ENCODE measurements at places on chromosomes 16 and 17.

DNA sequence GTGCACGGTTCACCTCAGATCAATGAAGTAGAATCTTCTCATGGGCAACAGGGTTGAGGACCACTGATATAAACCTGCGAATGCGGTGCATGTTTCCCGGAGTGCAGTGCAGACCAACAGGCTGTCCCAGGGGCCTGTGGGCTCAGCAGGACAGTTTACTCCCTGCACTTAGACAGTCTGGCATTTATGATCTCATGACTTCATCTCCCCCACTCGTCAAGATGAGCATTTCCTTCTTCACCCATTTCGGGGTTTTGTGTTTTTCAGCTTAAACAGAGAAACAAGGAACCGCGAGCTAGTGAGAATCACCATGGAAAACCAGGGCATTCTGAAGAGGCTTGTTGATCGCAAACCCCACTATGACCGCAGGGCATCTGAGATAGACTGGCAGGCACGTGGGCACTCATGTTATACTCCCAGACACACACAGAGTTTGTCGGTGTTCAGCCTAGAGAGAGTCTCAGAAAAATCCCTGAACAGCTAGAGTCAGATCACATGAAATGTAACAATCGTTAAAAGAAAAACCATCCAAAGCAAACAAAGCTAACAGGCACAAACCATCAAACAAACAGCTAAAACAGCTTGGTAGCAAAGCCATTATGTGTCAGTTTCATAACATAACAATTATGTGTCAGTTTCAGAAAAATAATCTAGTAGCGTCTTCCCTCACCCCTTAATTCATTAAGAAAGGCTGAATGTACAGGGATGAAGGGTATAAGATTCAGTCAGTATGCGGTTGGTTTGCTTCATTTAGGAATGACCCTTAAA is 2.9 kb downstream of the CFAP97D1 start:
- no peak for DNase-seq

- no peak for DNase-seq
Observed at GRCh38 chr16:14354561-14355351, 275.3 kb downstream of the PARN start.

DNA sequence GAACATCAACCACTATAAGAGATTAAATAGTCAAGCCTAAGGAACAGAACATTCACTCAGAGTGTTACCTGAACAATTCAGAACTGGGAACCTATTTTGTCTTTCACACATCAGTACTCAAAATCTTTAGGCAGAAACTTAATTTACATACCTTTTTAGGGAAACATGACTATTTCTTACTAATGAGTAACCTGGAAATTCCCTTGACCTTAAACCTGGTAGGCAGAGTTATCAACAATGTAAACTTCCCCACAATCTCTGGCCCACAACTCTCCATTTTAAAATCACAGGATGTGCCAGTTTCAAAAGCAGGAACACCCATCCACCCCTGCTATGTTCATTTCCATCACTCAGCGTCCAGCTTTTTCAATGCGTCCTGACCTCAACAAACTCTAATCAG is 132.9 kb upstream of the ANKFN1 start:
- no peak for DNase-seq

DNA sequence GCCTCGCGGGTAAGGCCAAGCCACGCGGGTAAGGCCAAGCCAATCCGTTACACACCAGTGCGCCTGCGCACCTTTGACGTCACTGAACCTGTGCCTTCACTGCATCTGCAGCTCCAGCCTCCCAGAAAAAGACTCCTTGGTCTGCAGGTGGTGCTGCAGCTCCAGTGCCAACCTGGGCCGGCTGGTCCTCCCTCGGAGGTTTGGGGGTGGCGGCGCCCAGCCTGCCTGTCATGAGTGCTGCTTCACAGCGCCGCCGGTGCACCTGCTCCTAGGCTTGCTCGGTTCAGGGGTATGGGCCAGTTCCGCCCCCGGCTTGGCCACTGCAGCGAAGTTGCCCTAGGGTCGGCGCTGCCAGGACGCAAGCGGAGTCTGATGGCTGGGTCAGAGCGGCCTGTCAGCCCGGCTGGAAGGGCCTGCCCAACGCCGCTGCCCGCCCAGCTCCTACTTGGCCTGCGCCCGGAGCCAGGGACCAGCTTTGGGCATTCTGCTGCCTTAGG is 146.6 kb downstream of the USP22 start:
- no peak for DNase-seq

DNA sequence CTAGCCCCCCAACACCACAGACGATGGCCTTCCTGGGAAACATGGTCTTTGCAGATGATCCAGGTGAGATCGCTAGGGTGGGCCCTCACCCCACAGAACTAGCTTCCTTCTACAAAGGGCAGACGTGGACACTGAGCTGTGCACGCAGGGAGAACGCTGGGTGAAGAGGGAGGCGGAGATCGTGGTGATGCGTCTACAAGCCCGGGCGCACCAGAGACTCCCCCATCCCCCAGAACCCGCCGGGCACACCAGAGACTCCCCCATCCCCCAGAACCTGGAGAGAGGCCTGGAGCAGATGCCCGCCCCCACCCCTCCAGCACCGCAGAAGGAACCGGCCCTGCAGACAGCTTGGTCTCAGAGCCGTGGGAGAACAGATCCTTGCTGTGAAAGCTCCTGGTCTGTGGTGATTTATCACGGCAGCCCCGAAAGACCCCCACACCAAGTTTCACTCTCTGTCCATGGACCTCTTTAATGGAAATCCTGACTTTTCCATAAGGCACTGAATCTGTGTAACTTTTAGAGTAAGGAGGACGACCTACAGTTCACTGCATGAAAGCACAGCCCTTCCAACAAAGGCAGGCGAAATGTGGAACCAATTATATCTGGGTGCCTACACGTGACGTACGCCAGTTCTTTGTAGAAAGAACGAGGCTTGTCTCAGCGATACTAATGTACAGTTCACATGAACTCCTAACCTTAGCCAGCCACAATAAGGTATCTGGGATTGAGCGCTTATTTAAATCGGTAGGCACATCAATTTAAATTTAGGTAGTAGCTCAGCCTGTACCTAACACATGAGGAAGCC is 88.5 kb downstream of the ANKRD11 start:
- DNase-seq: no peak

- no peak for DNase-seq
Observed at GRCh38 chr17:49471089-49471683, 23.9 kb upstream of the NGFR start.

- DNase-seq: no peak
Observed at GRCh38 chr16:55376045-55376444, 52.0 kb downstream of the IRX6 start.

- no peak for DNase-seq
Observed at GRCh38 chr16:74580833-74581232, 26.1 kb downstream of the GLG1 start.

DNA sequence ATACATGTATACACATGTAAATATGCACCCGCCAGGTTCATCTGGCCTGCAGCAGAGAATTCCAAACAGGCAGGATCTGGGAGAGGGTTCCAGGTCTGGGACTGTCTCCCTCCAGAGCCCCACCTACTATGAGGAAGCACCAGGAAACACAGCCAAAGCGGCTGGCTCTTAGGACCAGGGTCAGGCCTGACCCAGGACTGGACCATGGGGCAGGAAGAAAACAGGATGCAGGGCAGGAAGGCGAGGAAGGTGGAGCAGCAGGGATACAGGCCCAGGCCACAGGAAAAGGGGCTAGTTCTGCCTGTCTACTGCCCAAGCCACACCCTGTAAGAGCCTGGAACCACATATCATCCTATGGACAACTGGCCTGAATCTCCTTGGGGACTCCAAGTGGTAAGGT is 2.2 kb downstream of the HID1 start:
- DNase-seq: no peak

GRCh38 chr17:6054372-6054771 is 15.8 kb upstream of the WSCD1 start:
- DNase-seq: no peak

- DNase-seq: no peak
Observed at GRCh38 chr16:88927010-88927409, 50.0 kb downstream of the CBFA2T3 start.

DNA sequence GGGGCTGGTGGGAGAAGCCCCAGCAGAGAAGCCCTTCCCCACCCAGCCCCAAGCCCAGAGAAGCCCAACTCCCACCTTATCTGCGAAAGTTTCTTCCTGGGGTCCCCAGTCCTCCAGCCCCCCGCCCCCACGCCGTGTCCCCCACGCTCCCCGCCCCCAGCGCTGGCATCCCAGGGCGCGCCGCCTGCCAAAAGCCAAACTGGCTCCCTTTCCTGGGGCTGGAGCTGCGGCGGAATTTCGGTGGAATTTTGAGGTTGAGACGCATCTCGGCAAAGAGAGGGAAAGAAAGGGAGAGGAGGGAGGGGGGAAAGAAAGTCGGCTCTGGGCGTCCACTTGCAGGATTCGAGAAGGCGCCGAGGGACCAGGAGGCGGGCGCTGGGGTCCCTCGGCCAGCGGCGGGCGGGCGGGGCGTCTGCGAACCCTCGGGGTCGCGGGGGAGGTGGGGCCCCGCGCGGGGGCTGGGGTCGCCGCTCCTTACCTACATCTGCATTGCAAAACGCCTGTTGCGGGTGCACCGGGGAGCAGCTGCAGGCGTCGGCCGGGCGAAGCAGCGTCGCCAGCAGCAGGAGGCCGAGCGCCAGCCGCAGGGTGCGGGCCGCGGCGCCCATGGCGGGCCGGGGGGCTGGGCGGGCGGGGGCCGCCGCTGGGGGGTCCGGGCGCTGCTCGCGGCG is 571 bp downstream of the TIMP2 start:
- no peak for DNase-seq

DNA sequence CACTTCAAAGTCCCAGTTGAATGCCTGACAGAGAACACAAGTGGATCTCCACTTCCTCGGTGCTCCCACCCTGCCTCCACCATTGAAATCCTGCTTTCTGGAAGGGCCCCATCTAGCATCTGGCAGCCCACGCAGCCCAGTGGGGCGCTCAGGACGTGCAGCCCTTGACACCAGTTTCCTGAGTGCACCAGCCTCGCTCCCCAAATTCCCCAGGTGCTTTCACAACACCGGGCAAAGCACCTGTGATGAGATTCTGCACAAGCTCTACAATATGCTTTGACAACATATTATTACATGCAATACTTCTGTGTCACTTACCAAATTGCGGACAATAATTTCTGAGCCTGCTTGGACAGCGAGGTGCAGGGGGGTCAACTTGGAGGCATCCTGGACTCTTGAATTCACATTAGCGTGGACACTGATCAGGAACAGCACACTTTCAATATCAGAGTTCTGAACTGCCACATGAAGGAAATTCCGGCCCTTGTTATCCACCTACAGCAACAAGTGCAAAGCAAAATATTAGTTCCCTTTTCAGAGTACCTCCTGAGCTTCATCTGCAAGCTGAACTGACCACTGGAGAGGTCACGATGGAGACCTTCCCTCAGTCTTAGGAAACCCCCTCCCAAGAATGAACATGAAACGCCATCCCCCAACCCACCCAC is 33.9 kb downstream of the CYB5D2 start:
- DNase-seq: no peak

DNA sequence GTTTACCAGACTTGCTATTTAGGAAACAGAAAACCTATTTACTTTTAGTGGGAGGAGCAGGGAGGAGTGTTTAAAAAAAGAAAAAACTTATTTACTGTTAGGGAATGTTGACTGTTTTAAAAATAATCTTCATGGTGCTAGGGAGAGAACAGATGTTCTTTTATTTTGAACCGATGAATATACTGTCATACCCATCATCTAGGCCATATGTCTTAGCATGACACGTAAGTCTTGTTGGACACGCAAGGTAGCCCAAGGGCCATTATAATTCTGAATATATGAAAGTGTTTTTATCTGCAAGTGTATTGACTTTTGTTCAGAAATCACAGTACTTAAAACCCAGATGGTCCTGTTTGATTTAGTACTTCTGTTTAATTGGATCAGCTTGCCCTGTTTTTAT is 11.6 kb downstream of the WIPF2 start:
- DNase-seq: no peak

DNA sequence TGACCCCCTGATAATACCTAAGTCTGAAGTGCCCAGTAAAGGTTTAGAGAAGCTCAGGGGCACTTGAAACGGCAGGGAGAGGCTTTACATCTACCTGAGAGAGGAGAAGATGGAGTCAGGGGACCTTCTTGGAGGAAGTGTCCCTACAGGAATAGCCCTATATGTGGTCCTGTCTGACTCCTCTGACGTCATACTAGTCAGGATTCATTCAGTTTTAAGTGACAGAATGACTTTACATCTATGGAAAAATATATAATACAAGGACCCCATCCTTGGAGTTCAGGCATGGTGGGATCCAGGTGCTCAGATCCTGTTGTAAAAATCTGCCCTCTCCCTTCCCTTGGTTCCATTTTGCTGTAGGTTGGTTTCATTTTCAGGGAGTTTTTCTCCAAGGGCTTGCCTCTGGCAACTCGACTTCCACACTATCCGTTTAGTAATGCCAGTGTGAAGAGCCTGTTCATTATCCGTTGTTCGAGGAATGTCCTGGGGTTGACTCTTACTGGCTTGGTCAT is 205.6 kb downstream of the IRF8 start:
- DNase-seq: no peak

DNA sequence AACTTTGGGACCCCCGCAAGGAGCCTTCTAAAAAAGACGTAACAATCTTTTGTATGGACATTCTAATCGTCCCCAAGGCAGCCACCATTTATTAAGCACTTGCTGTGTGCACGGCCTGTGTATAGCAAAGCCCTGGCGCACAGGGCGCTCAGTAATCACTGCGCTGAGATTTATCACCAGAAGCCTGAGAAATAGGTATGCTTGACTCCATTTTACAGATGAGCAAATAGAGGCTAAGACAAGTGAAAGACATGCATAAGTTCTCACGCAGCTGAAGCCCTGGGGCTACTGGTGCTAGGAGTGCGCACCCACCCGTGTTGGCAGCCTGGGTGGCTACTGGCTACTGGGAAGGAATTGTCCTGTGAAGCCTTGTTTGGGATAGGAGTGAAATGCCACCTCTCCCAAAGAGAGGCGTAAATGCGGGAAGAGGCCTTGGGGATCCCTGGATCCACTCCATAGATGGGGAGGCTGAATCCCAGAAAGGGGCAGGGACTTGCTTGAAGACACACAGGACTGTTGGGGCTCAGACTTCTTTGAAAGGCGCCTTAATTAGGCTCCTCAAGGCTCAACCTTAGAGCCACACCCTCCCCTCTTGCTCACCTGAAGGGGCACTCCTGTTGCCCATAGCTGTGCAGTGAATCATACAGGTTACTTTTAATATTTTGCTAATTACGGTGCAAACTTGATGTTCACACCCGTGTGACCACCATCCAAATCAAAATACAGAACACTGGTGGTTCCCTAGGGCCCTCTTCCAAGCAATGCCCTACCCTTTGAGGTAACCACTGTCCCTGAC is 634 bp upstream of the NATD1 start:
- no peak for DNase-seq

- no peak for DNase-seq
Observed at GRCh38 chr17:42985225-42985624, 4.9 kb downstream of the RUNDC1 start.

DNA sequence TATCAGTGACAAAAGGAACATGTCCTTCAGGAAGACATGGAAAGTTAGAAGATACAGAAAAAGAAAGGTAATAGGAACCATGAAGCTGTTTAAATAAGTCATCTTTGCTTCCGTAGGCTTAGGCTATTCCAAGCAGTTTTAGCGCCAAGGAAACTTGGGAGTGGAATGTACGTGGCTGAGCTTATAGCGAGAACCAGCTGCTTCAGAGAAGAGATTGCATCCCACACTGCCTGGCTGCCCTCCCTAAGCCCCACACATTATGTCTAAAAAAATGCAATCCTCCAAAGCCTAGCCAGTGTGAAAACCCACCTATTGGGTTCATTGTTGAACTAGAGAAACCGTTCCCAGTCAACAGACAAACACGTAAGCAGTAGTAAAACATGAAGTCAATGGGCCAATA is 149.9 kb downstream of the SLC39A11 start:
- DNase-seq: no peak

All from NCI-H1048 (cell line).